Pulmonary artery endothelial cell (primary cell): ENCODE measurements at places on chromosomes 3 and 15.
A peak's percentile ranks its signal among the peaks of the same experiment; 100 is the strongest.

DNA sequence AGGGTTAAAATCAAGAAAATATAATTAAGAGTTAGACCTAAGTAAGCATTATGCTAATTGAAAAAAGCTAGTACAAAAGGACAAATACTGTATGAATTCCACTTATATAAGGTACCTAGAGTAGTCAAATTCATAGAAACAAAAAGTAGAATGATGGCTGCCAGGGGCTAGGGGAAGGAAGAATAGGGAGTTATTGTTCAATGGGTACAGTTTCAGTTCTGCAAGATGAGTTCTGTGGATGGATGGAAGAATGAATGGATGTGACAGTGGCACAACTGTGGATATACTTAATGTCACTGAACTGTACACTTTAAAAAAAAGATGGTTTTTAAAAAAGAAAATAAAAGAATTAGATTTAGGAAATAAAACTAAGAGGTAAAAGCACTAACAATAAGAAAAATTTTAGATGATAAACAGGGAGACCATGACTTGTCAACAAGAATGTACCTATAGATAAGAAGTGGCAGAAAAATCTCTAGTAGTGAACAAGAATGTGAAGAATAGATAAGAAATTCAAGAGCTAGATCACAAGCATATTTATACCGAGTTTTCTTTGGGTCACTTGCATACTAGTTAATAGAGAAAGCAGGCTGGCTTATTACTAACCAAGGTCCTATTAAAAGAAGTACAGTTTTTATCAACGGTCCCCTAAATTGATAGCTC, 5.5 kb downstream of the IFT80 start:
- DNase-seq: no peak

DNA sequence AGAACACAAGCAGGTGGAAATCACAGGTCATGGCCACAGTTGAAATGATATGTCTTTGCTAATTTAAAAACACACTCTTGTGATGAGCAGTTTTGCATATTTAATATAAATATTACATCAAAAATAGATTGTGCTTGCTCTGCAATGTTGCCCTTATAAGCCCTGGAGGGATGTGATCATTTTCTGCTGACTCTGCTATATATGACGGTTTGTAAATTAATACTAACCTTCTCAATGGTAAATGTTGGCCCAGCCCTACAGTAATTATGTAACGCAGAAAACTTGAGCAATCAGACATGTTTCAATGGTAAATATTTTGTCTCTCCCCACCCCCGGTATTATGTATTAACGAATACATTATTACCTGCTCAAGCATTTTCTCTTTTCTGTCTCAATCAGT, 359.5 kb upstream of the CNTN6 start:
- no peak for DNase-seq

GRCh38 chr3:117735481-117736101, 1026.0 kb downstream of the TUSC7 start:
- DNase-seq: no peak

- DNase-seq: no peak
Observed at GRCh38 chr3:152355744-152356665, 87.3 kb downstream of the MBNL1 start.

GRCh38 chr15:48936666-48937065, 27.1 kb downstream of the SHC4 start:
- DNase-seq: no peak

- DNase-seq: peak; percentile 19
Observed at GRCh38 chr3:3200632-3201212, 21.2 kb upstream of the CRBN start.

- DNase-seq: no peak
Observed at GRCh38 chr15:70378126-70379031, 280.7 kb upstream of the TLE3 start.

DNA sequence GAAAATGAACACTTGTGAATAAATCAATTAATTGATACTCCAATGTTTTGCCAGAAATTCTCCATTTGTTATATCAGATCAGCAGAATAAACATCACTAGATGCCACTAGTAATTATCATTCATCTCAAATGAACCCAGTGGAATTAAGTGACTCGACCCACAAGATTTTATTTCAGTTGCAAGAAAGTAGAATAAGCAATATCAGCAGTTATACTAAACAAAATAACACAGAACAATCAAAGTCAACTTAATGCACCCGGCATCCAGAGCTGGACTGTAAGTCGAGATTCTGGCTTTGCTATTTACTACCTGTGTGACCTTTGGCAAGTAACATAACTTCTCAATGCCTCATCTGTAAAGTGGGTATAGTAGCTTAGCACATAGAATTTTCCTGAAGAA, 256.5 kb downstream of the MEIS2 start:
- no peak for DNase-seq

GRCh38 chr3:10244009-10244408, 4.2 kb upstream of the TATDN2 start:
- DNase-seq: no peak

GRCh38 chr15:82393671-82394070, 35.9 kb upstream of the GOLGA6L9 start:
- DNase-seq: no peak

GRCh38 chr3:27596921-27597320, 112.7 kb upstream of the SLC4A7 start:
- DNase-seq: no peak

DNA sequence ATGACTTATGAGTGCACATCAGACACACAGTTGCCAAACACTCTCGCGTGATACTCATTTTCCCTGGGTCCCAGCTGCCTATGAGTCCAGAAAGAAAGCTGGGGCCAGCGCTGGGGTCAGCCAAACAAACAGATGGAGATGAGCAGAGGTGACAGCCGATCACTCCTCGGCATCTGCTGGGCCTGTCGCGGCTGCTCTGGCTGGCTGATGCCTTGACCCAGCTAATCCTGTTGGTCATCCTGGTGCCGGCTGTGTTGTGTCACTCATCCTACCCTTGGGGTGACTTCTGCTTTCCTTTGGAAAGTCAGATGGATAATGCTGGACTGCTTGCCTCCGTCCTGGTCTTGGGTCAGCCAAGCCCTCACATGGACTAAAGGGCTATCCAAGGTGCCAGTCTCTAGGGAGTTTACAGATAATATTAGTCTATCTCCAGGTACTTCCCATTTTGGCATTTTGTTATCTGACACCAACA, 105.3 kb upstream of the PDZRN3 start:
- no peak for DNase-seq

- no peak for DNase-seq
Observed at GRCh38 chr15:62342959-62343358, 177.9 kb upstream of the C2CD4B start.

DNA sequence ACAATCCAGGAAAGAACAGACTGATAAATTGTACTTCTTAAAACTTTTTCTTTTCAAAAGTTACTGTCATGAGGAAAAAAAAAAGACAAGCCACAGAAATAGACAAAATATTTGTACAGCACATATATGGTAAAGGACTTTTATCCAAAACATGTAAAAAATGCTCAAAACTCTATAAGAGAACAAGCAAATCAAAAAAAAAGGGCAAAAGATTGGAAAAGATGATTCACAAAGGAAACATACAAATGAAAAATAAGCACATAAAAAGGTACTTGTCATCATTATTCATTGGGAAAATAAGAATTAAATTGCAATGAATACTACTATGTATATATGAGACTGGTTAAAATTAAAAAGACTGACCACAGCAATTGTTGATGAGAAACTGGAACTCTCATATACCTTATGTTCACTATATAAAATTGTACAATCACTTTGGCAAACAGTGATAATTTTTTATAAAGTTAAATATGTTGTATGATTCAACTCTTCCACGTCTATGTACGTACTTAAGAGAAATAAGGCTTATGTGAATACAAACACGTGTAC, 39.7 kb downstream of the DIPK2A start:
- no peak for DNase-seq

DNA sequence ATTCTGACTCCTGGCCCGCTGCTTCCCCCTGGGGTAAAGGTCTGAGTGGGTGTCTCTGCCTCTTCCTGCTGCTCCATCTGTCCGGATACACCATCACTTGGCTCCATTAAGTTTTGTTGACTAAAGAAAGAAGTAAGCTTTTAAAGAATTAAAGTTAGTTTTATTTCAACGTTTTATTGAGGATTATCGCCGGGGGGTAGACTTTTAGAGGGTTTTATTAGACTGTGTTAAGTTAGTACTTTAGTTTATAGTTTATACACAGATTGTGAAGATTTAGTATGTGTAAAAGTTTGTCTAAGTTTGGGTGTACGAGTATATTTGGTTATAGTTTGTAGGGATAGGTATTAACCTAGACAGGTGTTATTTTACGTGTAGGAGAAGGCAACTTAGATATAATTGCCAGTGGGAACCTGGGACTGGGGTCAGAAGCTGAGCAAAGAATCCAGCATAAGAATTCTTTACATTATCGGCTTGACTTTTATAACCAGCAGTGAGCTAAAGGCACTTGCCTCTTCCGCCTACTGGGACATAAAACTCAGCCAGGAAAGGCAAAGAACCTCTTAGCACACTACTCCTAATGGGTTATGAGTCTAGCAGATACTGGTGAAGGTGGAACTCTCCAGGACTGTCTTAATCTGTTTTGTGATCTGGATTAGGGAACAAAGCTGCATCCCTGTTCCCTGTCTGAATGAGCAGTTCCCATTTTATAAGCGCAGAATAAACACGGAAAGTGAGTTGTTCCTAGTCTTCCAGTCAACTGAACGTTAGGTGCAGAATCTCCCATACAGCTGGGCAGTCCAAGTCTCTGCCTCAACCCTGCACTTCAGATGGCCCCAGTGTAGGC, 131.3 kb downstream of the FAM43A start:
- no peak for DNase-seq

DNA sequence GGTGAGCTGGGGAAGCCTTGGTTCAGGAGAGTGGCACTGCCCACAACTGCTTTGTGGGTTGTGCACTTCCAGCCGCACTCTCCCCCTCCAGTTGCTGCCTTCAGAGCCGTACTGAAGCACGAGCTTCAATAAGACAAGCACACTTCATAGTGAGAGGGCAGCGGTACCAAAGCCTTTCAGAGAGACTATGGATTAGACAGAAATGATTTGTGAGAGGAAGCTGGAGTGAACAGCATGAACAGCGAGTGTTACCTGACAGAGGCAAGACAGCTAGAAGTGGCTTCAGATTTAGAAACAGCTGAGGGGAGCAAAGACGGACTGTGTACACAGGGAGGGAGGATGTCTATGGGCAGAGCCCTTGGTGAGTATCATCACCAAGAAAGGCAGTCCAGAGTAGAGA, 31.1 kb downstream of the HCLS1 start:
- no peak for DNase-seq

GRCh38 chr3:30232142-30232541, 374.3 kb upstream of the TGFBR2 start:
- DNase-seq: no peak

GRCh38 chr3:186160691-186161243, 51.9 kb upstream of the ETV5 start:
- no peak for DNase-seq

GRCh38 chr3:87969620-87970019, 89.2 kb downstream of the CGGBP1 start:
- no peak for DNase-seq

DNA sequence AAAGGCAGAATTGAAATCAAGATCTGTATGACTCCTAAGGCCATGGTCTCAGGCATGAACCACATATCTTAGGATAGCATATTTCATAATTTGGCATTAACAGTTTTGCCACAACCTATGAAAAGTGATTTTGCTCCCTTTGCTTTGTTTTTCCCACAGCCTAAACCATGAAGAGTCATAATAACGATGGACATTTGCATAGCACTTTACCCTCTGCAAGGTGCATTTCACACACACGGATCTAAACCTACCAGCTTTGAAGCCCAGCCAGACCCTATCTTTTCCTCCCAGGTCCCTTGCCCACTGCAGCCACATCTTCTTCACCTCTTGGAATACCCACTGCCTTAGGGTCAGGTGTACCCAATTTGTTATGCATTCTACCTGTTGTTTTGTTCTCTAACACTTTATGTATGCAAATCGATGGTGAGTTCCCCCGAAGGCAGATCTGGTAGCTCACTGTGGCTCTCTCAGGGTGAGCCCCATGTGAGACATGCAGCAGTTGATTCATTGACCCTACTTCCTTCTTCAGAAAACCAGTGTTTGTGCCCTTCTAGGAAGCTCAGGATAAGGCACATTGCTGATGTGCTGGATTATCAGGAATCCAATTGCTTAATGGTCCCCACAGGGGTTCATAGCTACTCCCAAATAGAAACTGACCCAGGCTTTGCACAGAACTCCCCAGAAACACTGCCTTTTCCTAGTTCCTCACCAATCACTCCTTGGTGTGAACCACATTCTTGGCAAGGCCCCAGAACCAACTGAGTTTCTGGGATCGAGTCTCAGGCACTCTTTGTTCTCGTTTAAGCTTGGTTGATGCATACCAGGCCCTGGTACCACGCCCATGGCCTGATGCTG, 8.7 kb downstream of the ARHGAP31 start:
- DNase-seq: no peak

GRCh38 chr3:42503251-42503924, 945 bp downstream of the VIPR1 start:
- DNase-seq: no peak

DNA sequence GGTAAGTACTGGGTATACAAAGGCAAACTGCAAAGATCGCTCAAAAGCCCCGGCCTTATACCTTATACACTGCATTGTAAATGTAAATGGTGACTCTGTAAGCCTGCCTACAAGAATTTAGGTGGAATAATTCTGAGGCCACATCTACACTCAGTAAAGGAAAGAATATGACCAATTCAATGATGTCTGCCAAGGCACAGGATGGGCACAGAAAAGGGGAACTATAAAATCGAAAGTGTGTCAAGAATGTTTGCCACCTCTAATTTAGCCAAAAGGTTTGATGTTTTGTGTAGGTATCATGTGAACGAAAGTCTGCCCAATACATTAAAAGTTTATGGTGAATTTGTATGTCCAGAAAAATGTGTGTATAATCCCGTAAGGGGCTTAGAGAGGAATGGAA, 96.1 kb downstream of the FOXP1 start:
- no peak for DNase-seq

- DNase-seq: no peak
Observed at GRCh38 chr3:15409239-15409638, 18.1 kb downstream of the METTL6 start.

DNA sequence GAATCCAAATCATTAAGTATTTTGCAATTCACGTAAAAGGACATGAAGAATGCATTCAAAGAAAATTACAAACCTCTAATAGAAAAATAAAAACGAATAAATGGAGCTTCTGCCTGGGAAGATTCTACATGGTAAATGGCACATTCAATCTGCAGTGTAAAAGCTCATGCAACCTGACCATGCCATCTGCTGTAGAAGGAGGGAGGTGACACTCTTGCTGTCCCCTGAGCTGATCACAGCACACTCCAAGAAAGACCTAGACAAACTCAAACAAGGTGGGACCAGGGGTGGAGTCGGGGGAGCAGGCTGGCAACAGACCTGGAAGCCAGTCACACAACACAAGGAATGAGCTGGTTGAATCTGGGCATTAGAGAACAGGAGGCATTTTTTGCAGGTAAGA, 101.8 kb downstream of the BDH1 start:
- DNase-seq: no peak
